ENCODE measurements at places on chromosomes 2 and 18.

- no peak for DNase-seq
Observed at GRCh38 chr2:67878743-67879142, 184.1 kb downstream of the C1D start.

DNA sequence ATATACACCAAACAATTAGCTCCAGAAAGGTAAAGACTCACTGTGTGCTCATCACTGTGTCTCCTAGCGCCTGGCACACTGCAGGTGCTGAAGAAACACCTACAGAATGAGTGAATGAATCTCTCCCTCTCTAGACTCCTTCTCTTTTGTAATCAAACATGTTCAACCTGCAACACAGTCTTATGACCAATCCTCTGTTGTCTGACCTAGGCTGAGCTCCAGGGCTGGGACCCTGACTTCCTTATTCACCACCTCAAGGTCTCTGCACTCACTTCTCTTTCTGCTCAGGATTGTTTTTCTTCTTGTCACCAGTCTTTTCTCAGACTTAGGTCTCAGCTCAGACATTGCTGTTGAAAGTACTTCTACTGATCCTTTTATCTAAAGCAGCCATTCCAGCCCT, 9.8 kb downstream of the CKAP2L start:
- no peak for DNase-seq

GRCh38 chr2:202060218-202060617, 12.8 kb upstream of the KIAA2012 start:
- DNase-seq, result no peak

DNA sequence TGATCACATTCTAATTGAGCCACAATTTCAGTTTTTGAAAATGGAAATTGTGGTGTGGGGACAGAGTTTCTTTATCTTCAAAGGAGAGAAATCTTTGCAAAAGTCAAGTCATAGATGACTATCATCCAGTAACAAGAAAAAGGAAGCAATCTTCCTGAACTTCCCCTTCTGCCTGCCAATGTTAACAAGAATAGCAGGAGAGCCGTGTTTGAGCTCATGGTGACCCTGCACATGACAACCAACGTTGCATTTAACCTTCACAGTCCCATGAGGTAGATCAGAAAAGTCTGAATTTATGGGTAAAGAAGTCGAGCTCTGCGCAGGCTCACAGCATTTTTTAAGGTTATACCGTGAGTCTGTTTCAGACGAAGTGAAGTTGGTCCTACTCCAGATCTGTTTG, 454.9 kb downstream of the LPIN1 start:
- DNase-seq, result no peak

DNA sequence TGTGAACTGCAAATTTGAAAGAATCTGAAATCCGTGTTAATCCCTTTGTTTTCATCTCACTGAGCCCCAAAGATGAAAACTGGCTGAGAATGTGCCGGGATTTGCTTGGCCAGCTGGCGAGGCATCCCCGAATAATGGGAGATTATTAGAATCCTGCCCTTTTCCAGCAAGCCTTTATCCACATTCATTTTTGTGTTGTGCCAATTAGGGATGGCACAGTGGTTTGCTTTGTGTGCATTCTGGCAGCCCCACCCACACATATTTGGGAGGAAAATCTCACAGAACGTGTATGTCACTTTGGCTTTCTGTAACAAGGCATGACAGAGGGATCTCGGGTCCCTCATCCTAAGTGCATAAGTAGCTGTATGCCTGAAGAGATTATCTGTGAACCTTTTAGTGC, 405.8 kb upstream of the FAM98A start:
- DNase-seq, result no peak

DNA sequence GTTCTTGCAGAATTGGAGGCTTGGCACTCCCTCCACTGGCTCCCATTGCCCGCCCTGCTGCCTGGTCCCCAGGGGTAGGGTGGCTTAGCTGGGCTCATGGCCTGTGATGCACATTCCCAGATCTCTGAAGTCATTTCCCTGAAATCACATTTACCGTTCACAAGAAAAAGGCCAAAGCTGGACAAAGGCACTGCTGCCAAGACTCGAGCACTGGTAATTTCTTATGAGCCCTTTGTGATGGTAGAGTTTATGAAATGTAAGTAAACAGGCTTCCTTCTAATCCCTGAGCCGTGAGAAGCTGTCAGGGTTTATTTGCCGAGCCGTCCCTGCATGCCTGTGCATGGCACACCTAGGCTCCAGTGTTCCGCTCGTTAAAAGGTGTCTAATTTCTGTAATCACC, 247.2 kb upstream of the EPAS1 start:
- no peak for DNase-seq

DNA sequence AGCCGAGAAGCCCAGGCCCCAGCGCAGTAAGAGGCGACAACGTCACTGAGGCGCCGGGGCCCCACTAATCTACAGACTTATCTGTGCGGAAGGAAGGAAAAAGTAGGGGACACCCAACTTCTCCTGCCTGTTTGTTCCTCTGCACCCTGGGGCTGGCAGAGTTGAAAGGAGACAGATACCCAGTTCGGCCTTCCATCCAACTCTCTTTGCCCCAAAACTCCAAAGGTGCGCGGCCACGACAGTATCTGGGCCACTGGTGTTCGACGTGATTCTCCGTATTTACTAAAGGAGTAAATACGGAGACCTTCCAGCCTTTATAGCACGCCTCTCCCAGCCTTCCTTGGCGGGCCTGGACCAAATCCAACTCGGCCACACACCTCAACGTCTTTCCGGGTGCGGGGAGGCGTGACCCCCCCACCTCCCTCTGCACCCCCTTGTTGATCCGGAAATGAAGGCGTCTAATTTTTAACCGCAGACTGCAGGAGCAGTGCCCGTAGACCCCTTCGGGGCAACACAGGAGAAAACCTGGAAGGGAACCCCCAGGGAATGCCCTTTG, 1.6 kb downstream of the SMAD7 start:
- DNase-seq, result no peak

GRCh38 chr2:233832869-233833311, 21.4 kb downstream of the HJURP start:
- DNase-seq, result no peak

DNA sequence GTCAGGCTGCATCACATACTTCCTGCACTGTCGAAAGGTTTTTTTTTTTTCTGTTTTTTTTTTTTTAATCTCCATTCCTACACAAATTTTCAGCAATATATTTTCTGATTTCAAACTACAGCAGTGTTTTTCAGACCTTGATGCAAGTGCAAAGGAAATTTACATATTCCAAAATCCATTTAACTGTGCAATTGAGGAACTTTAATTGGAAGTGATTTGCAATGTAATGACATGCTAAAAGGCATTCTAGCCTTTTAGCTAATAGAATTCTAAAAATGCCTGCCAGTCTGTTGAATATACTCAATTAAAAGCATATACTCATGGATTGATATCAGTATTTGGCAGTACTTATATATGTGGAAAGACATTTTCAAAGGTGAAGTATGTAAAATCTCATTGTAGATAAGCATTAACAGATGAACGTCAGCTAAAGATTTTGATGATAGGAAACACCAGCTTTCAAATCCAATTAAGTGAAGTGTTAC, 210.5 kb downstream of the OTX1 start:
- peak; percentile 5 for DNase-seq

GRCh38 chr2:128477891-128478290, 159.2 kb upstream of the HS6ST1 start:
- DNase-seq, result no peak

GRCh38 chr2:70086278-70086837, 919 bp upstream of the PCBP1 start:
- peak; percentile 84 for DNase-seq

DNA sequence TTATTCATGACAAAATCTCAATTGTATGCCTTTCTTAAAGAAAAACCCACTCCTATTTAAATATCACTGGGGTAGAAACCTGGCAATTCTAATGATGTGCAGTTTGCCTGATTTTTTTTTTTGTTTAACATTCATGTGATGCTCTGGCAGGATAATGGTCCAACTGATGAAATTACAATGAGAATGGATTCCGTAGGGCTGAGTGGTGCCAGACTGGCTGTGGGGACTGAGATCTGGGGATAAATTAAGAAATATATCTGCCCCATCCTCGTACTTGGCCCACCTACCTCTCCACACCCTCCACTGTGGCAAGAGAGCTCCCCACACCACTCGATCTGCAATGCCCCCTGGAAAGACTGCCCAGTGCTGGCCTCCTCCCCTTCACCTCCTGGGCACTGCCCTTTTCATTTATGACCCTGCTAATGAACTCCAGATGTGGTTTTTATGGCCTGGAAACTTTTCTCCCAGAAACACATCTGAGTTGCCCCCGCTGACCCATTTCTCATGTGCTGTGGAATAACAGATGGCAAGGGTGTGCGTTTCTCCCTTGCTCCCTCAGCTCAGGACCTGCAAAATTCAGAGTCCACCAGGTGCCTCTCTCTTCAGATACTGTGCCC, 33.0 kb upstream of the RPL37A start:
- no peak for DNase-seq

- DNase-seq, result no peak
Observed at GRCh38 chr2:16088035-16088801, 147.9 kb downstream of the MYCN start.

DNA sequence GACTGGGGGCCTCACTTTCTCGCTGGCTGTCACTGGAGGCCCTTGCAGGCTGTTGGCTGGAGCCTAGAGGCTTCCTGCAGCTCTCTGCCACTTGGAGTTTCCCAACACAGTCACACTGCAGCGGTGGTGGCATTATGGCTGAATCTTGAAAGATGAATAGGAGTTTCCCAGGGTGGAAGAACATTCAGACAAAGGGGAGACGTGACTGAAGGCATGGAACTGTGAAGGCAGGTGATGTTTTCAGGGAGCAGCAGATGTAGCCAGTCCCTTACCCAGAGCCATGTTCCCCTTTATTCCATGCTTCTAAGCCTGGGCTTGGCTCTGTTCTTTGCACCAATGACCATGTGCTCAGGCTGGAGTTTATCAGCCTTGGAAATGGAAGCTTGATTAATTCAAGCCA, 106.7 kb upstream of the BOD1L2 start:
- no peak for DNase-seq

GRCh38 chr18:51076503-51076902, 46.5 kb downstream of the SMAD4 start:
- DNase-seq, result no peak

DNA sequence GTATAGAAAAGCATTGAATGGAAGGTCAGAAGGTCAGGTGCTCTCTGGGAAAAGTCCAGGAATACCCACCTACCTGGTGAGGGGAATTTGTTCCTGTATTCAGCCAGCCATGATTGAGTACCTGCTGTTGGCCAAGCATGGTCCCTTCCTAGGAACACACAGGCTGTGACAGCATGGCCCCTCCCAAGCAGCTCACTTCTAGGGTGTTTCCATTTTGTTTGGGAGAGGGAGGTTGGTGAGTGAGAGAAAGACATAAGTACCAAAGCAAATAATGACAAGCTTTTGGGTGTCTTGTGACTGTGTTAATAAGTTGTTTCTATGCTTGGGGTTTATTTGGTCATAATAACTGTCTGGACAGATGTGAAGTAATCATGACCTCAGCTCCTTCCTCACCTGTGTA, 46.3 kb downstream of the CABLES1 start:
- no peak for DNase-seq

DNA sequence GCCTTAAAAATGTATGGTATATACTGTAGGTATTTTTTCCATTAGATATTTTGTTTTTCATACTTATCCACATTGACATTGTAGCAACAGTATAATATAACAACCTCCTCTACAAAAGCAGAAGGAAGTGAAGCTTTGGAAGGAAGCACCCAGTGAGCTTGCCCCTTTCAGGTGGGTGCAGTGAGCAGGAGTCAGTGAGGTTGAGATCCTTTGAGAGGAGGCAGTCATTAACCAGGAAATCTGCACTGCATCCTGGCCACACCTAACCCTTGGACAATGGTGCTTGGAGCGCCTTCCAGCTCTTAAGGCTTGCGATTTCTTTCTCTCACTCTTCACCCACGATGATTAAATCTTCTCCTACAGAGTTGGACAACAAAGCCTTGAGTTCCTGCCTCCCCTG, 13.9 kb downstream of the IL37 start:
- no peak for DNase-seq

DNA sequence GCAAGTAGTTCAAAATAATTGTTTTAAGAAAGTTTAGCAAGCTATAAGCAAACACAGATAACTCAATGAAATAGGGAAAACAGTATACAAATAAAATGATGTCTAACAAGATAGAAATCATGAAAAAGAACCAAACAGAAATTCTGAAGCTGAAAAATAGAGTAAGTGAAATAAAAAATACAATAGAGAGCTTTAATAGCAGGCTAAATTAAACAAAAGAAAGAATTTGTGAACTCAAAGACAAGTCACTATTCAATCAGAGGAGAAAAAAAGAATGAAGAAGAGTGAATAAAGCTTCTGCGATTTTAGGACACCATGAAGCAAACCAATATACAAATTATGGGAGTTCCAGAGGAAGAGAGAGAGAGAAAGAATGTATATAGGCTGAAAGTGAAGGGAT, 576.8 kb downstream of the STK39 start:
- no peak for DNase-seq

DNA sequence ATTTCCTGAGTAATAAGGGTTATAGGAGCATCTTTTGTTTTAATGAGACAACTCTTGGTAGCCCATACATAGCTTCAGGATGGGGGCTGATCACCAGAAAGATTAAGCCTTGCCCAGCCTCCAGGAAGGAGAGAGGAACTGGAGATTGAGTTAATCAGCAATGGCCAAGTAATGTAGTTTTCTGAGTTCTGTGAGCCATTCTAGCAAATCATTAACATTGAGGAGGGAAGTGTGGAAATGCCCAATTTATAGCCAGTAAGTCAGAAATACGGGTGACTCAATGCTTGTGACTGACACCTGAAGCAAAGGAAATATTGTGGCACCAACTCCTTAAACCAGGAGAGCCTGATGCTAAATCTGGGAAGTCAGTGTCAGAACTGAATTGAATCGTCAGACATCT, 205.1 kb upstream of the SRD5A2 start:
- no peak for DNase-seq

GRCh38 chr18:69774831-69775230, 172.8 kb downstream of the CD226 start:
- no peak for DNase-seq

GRCh38 chr2:191204433-191204832, 40.8 kb upstream of the MYO1B start:
- no peak for DNase-seq

GRCh38 chr2:134574611-134575330, 144.0 kb downstream of the TMEM163 start:
- no peak for DNase-seq

GRCh38 chr2:20962939-20963557, 80.8 kb downstream of the APOB start:
- peak; percentile 42 for DNase-seq

DNA sequence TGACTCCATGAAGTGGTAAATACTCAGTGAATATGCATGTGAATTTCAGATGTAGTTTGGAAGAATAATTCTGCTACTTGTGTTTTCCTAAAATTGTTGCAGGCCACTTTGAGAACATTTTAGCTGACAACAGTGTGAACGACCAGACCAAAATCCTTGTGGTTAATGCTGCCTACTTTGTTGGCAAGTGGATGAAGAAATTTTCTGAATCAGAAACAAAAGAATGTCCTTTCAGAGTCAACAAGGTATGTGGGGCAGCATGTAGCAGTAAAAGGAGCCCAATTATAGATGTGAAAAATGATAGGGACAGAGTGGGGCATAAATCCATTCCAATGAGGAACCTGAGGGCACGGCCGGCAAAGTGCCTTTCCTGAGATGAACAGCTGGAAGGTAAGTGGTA, 16.1 kb downstream of the SERPINB5 start:
- no peak for DNase-seq

Data from NCI-H1436 (cell line).